Hair follicular keratinocyte (primary cell): ENCODE measurements at places on chromosomes 12 and 14. TPM values are rescaled to one million over a fixed set of nuclear protein-coding genes. Genes with fewer than 3 reads are reported as not detected.

BATF gene
- total RNA-seq = not detected in 2 replicates

ANKS1B gene
- not detected in 2 replicates for total RNA-seq

PLA2G1B gene
- not detected in 2 replicates for total RNA-seq

TAS2R50 gene
- total RNA-seq = not detected in 2 replicates

FGF6 gene
- total RNA-seq = not detected in 2 replicates

CDH24 gene
- total RNA-seq = 6.0 and 8.8 TPM in 2 replicates

TBX5 gene
- not detected in 2 replicates for total RNA-seq

MYL2 gene
- total RNA-seq = not detected in 2 replicates

SLC38A6 gene
- 7.5 and 10.1 TPM in 2 replicates for total RNA-seq

ANKRD33 gene
- not detected in 2 replicates for total RNA-seq

RD3L gene
- not detected in 2 replicates for total RNA-seq

SYNDIG1L gene
- total RNA-seq = not detected in 2 replicates

TAS2R7 gene
- not detected in 2 replicates for total RNA-seq

KSR2 gene
- total RNA-seq = not detected in 2 replicates

CRACR2A gene
- 0.08 and 1.7 TPM in 2 replicates for total RNA-seq

BMP4 gene
- total RNA-seq = 0.91 TPM in 1 of 2 replicates, not detected in the other

AVPR1A gene
- total RNA-seq = not detected in 2 replicates

ZFYVE26 gene
- total RNA-seq = 7.5 and 8.1 TPM in 2 replicates

TRPV4 gene
- total RNA-seq = 0.87 and 1.6 TPM in 2 replicates

WNT1 gene
- total RNA-seq = not detected in 2 replicates
